WTC11 (cell line): ENCODE measurements at places on chromosomes 7 and 10.

GRCh38 chr7:3138997-3139396 is 95.3 kb upstream of the CARD11 start:
- DNase-seq, result no peak

- no peak for DNase-seq
Measured at GRCh38 chr10:35421553-35422178, 85.4 kb downstream of the CCNY start.

GRCh38 chr7:91850455-91850854 is 30.0 kb downstream of the MTERF1 start:
- no peak for DNase-seq

DNA sequence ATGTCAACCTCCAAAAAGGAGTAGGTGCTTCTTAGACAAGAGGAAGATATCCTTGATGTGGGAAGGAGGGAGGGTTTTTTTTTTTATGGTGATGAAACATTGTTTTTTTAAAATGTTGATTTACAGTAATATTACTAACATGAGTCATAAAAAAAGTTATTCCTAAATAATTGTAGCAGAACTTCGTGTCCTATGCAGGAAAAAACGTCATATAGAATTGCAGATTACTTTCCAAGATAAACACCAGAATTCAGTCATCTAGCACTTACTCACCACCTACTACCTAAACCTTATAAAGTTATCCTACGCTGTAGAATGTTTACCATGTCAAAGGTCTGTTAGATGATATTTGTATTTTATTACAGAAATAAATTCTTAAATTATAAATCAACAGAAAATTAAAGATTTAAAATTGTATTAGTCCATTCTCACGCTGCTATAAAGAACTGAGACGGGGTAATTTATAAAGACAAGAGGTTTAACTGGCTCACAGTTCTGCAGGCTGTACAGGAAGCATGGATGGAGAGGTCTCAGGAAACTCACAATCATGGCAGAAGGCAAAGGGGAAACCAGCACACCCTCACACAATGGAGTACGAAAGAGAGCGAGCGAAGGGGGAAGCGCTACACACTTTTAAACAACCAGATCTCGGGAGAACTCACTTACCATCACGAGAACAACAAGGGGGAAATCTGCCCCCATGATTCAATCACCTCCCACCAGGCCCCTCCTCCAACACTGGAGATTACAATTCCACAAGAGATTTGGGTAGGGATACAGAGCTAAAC is 105.2 kb upstream of the NEBL start:
- no peak for DNase-seq

DNA sequence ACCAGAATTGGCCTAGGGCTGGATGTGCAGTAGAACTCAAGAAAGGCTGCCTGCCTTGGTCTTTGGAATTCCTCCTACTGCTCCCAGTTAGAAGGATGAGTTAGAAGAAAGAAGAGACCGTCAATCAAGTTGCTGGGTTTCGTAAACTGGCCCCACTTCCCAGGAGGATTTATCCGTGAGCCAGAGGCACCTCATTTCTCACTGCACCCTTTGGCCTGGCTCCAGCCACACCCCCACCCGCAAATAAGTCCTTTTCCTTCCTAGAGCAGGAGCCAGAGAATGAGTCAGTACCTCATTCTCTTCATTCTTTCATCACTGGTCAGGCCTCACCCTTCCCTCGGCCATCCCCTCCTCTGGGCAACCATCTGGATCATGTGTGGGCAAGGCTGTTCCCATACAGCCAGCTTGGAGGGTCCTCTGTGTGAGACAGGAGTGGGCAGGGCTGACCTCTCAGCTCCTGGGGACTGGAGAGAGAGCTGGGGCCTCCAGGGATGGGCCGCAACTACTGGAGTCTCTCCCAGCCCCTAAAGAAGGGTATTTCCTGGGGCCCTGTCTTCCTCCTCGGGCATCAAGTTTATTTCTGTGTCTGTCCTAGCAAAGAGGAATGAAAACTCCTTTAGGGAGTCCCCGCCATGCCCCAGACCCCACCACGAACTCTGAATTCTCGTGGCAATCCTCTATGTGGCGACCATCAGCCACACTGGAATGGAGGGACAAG is 87.2 kb upstream of the DUSP5 start:
- no peak for DNase-seq

DNA sequence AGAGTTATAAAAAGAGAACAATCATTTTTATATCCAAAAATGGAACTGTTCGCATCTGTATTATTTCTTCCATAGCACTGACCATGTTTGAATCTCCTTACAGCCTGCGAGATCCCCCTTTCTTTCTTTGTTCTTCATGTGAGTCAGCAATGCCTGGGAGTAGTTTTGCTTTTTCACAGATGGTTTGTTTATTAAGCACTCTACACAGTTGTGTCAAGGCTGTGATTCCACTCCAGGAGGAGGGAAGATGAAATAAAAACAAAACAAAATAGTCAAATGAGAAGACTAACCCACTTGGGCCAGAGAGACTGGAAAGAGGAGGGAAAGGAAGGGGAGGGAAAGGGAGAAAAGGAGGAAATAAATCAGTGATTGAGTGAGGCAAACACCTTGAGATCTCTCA is 7.8 kb downstream of the LIPF start:
- no peak for DNase-seq
